ENCODE measurements at places on chromosomes 1 and 21.

DNA sequence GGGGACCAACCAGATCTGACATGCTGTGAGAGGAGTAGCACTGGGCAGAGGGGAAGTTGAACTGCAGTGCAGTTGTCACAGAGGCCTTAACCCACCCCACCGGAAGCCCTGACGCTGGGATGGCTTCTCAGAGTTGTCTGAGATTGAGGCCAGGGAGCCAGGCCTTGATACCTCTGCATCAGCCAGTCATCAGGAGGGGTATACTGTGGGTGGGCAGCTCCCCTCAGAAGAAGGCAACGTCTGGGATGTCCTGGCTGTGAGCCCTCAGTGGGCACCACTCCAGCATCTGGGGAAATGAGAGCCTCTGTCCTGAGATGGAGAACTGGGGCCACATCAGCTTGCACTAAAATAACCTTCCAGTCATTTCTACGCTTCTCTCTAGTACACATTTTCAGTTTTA lies 47.9 kb upstream of the BCAR3 start:
- DNase-seq: no peak

DNA sequence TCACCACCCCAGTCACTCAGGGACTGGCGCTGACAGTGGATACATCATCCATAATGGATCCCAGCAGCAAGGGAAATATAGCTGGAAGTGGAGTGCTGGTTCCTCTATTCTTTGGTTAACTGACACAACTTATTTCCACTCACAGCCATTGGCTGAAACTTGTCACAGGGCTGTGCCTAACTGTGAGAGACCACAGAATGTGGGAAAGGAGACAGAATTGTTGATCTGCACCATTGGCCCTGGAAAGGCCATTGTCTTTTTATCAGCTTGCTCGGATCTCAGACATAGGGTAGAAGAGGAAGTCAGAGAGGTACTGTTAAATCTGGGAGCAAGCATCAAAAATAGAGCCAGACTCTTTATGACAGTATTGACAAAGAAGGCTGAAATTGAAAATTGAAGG lies 451.3 kb downstream of the AJAP1 start:
- no peak for DNase-seq

GRCh38 chr1:66929146-66929688 lies 4.4 kb downstream of the MIER1 start:
- no peak for DNase-seq

GRCh38 chr1:167064621-167065020 lies 25.6 kb downstream of the GPA33 start:
- DNase-seq: no peak

DNA sequence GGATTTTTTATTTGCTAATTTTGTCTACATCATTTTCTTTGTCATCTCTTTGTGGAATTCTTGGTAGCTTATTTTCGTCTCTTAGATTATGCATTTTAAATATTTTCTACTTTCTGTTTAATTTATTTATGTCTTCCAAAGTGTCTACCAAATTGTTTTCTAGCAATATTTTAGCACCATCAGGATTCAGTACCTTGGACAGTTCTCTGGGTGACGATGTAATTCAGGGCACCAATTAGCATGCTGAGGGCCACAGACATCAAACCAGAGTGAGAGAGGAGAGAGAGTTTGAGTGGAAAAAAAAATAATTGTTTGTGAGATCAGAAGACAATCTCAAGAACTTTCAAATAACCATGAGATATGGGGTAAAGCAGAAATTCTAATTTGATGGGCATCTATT lies 169.8 kb upstream of the CXADR start:
- no peak for DNase-seq

DNA sequence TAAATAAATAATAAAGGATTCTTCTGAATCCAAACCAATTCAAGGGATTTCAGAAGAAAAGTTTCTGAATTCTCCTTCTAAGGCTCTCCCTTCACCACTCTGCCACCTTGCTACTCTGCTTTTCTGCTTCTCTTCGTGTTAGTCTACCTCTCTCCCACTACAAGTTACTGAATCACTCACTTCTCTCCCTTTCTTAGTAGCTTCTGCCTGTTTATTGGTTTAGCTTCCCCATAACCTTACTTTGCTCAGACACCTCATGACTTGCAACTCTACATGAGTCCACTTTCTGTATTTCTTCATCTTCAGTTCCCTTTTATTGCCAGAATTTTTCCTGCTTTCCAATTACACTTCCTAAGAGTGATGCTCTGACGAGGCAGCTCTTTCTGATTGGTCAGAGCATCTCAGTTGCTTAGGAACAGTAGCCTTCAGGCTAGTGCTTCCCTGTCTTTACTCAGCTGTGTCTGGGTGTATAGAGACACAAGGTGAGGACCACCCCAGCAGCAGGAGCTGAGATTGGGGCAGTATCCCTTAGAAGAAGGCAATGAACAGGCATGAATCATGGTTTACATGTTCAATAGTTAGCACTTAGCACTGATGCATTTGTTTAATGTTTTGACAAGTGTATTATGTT lies 144.6 kb downstream of the SLC30A10 start:
- no peak for DNase-seq

GRCh38 chr1:5770981-5771765 lies 221.1 kb downstream of the NPHP4 start:
- DNase-seq: no peak

- peak; percentile 15 for DNase-seq
Observed at GRCh38 chr1:215710036-215710898, 143.2 kb downstream of the KCTD3 start.

DNA sequence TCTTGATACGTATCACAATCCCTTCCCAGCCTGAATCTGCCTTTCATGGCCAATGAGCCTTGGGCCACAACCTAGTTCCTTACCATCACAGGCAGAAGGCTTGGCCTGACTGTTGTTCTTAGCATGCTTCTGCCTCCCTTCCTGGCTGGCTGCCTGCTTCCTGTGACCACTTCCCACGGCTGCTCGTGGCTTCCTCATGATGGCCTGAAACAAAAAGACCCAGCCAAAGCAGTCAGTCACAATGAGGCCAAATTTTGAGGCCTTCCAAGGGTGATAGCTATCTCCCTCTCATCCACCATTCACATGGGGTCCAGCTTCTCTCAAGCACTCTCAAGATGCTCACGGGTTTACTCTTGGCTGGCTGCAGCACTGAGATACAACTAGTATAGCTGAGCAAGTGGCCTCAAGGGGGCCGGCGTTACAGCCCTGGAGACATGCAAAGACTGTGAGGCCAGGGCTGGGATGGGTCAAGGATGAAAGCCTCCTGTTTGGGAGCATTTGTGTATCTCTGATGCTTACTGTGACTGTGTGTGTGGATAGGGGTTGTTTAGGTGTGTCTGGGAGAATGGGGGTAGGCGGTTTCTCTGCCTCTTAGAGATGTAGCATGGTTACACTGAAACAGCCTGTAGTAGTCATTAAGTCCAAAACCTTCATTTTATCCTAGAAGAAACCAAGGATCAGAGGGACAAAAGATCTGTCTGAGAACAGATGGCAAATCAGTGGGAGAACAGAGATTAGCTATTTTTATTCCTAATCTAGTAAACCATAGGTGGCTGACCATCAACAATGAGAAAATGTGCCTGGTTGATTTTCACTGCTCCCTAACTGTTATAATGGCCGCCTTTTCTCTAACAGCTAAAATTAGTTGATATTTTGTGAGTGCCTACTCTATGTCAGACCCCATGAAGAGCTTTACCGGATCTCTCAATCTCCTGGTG lies 5.4 kb upstream of the TOE1 start:
- no peak for DNase-seq

DNA sequence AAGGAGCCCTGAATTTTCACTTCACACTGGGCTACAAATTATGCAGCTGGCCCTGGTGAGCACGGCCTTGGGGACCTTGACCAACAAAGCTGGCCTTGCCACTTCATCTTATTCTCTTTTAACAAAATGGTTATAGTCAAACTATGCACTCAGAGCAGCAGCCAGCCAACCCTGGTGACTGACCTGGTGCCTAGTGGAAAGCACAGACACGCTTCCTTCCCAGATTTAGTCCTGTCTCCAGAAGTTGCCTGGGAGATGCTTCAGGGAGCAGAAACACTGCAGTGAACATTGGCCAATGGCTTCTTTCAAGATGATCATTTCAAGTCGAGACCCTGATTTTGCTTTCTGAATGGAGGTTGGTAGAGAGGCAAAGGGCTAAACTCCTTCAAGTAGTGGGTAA lies 249.3 kb downstream of the SIPA1L2 start:
- no peak for DNase-seq

DNA sequence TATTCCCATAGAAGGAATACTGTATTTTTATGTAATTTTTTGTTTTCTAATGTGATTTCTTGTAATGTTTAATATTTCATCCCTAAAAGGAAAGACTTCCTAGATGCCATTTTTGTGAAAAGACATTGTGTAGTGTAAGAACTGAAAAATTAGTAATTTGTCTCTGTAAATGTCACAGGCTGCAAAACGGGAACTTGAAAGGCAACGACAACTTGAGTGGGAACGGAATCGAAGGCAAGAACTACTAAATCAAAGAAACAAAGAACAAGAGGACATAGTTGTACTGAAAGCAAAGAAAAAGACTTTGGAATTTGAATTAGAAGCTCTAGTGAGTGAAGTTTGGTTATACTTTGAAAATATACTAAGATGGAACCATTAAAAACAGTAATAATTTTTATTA lies 132.2 kb downstream of the ITSN1 start:
- no peak for DNase-seq

DNA sequence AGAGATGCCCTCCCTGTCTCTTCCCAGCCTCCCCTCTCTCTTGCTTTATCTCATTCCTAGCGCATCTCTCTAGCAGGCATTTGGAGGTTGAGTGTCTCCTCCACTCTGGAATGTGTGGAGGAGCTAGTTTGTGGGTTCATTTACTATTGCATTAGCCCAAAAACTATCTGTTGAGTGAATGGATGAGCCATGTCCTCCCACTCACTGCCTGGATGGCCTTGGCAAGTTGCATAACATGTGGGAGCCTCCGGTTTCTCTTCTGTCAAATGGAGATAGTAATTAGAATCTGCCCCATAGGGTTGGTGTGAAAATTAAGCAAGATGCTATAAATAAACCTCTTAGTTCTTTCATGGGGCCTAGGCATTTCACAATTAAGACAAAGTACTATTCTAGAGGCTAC lies 181.8 kb downstream of the KAZN start:
- DNase-seq: no peak

DNA sequence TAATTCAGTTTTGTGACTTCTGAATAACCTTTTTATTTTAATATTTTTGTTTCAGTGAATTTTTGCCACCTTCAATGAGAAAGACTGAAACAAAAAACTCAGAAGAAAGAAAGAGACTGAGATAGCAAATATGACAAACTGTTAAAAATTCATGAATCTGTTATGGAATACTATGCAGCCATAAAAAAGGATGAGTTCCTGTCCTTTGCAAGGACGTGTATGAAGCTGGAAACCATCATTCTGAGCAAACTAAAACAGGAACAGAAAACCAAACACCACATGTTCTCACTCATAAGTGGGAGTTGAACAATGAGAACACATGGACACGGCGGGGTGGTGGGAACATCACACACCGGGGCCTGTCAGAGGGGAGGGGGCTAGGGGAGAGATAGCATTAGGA lies 193.4 kb upstream of the FGGY start:
- DNase-seq: no peak
